ENCODE measurements at places on chromosomes 12 and 14. TPM values are rescaled to one million over a fixed set of nuclear protein-coding genes. Genes with fewer than 3 reads are reported as not detected.

The CNIH1 gene
- 127 TPM for polyA plus RNA-seq

The RNF212B gene
- polyA plus RNA-seq = 2.3 TPM

The STON2 gene
- polyA plus RNA-seq = 54.3 TPM

The ARHGDIB gene
- polyA plus RNA-seq = 50.2 TPM

The FITM1 gene
- polyA plus RNA-seq = 2.3 TPM

The SDR9C7 gene
- polyA plus RNA-seq = 0.16 TPM

The CARMIL3 gene
- polyA plus RNA-seq = 2.4 TPM

The SPX gene
- 12.7 TPM for polyA plus RNA-seq

The SLC10A1 gene
- not detected for polyA plus RNA-seq

The GARIN6 gene
- polyA plus RNA-seq = not detected

The KERA gene
- not detected for polyA plus RNA-seq
